Smooth muscle cell of the umbilical artery (primary cell): ENCODE measurements at places on chromosomes 7 and 10. TPM values are rescaled to one million over a fixed set of nuclear protein-coding genes. Genes with fewer than 3 reads are reported as not detected.

PTF1A gene
- total RNA-seq: not detected in 2 replicates

ABCC2 gene
- 0.65 and 0.89 TPM in 2 replicates for total RNA-seq

NRAP gene
- total RNA-seq: not detected in 2 replicates

GPR146 gene
- total RNA-seq: 3.8 and 7.7 TPM in 2 replicates

SPDYE8 gene
- total RNA-seq: not detected in 2 replicates

PKD2L1 gene
- total RNA-seq: not detected in 2 replicates

GNAI1 gene
- total RNA-seq: 32.8 and 78.1 TPM in 2 replicates
